Activated CD4-positive, alpha-beta T cell treated with anti-CD3 and anti-CD28 coated beads for 4 hours (primary cell): ENCODE measurements at places on chromosomes 2 and 18.

DNA sequence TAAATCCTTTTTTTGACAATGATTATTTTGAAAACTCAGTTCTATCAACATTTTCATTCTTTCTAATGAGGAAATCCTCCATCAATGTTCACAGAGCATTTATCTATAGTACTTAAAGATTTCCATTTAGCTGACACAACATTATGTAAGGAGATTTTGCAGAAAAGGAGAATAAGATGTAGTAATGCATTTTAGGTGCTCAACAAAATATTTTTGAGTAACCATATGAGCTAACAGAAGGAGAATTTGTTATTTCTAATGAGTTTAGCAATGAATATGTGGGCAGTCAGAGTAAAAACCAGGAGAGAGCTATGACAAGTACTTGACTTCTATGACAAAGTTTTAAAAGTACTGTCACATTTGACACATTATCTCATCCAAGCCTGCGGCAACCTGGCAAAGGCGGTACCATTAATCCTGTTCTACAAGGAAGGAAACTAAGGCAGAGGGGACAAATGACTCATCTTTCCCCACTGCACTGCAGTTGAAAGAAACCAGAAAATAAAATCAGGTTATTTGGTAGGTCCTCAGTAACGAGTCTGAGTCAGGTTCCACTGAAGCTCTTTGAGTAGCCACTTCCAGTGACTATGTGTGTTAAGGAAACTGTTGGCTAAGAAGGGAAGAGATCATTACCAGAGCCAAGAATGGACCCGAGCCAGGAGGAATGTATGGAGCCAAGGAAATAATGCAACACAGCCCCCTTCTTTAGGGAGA, 134.1 kb upstream of the ITGB6 start:
- peak; percentile 45 for DNase-seq

GRCh38 chr18:52190631-52191030, 149.4 kb upstream of the DCC start:
- no peak for DNase-seq

- no peak for DNase-seq
Measured at GRCh38 chr2:206920951-206921350, 18.4 kb upstream of the CPO start.

DNA sequence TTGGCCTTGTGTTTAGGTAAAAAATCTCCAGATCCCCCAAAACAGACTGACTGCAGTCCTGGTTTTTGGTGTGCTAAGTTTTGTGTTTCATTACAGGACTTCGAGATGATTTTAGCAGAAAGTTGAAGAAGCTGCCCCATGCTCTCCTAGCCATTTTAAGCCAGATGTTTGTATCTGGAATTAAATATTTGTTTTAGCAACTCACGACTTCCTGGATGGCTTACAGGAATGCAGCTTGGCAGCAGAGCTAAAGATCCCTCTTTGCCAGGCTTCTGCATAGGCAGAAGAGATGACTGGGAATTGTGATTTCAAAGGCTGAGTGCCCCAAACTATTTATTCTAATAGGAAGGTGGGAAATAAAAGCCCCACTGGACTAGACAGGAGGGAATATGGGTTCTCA, 31.1 kb downstream of the ONECUT2 start:
- DNase-seq: no peak

DNA sequence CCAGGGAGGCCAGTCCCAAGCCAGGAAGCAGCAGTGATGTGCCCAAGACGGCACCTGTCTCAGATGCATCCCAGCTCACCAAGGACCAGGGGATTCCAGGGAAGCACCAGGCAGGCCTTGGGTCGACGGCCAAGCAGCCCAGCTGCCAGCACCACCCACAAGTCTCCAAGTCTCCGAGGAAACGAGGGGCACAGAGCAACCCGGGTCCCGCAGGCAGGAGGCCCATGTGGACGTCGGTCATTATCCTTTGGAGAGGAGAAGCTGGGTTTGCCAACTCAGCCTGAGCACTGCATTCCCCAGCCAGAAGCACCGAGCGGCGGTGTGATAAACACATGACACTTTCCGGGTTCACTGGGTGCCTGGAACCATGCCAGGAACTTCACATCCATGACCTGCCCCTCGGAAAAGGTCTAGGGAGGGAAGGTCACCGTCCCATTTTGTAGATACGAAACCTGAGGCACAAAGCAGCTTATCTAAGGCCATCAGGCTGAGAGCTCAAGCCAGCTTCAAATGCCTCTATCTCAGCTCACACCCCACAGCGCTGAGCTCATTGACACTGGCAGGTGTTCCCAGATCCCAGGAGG, 104.5 kb downstream of the ZNF516 start:
- no peak for DNase-seq

DNA sequence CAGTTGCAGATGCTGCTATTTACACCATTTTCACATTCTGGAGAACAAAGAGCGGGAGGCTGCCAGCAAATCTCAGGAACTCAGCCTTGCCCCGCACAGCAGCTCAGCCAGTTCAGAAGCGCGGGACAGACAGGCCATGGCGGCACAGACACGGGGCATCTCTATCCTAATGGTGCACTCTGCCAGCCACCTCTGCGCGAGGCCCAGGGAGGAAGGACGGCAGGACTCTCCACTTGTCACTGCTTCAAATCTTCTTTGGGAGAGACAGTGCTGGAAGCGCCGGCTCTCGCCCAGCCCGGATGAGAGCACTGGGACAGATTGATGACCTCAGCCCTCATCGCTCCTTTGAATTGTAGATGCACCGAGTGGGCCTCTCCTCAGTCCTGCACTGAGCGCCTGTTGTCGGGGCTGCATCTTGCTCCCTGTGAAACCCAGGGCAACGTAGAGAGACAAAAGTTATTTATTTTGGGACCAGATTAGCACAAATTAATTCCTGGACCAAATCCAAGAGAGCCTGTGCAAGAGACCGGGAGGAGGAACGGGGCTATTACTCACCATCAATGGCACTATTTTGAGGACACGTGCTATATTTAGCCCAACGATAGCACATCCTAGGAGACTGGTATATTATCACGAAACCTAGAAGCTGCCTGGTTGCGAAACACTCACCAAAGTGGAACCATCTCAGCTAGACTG, 211.4 kb upstream of the SMIM21 start:
- DNase-seq: no peak

DNA sequence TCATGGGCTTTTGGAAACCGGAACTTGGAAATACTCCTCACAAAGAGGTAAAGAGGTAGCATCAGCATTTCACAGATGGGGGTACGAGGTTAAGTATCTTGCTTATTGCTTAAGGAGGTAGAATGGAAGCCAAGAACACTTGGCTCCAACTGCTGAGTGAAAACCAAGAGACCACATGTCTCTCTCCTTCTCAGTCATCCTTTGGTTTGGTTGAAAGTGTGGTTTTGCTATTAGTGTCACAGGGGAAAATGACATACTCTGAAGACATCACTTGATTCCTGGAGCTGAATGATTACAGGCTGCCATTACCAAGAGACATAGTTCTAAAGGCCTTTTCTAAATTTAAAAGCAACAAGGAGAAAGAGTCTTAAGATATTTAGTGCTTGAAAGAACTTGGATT, 41.5 kb downstream of the ANTXR1 start:
- DNase-seq: no peak

- DNase-seq: no peak
Measured at GRCh38 chr18:21605213-21605612, 4.7 kb upstream of the ESCO1 start.

DNA sequence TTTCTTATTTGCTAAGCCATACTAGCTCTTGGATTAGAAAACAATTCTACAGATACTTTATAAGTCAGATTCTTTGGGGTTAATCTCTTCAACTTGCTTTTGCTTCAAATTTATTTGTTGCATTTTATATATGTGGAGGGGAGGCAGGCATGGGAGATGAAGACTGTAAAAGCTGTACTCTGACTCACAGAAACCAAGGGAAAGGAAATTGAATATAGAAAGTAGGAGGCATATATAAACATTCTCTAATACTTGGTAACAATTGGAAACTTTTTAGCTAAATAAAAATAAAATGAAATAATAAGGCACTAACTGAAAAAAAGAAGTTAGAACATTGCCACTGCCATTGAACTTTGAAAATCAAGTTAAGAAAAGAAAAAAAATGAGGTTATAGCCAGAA, 21.3 kb downstream of the PLA2R1 start:
- DNase-seq: no peak

GRCh38 chr18:36078751-36079529, 11.6 kb upstream of the RPRD1A start:
- DNase-seq: no peak

- DNase-seq: no peak
Measured at GRCh38 chr2:55140316-55141219, 90.3 kb upstream of the RTN4 start.

- no peak for DNase-seq
Measured at GRCh38 chr2:64482765-64483504, 29.0 kb downstream of the LGALSL start.

DNA sequence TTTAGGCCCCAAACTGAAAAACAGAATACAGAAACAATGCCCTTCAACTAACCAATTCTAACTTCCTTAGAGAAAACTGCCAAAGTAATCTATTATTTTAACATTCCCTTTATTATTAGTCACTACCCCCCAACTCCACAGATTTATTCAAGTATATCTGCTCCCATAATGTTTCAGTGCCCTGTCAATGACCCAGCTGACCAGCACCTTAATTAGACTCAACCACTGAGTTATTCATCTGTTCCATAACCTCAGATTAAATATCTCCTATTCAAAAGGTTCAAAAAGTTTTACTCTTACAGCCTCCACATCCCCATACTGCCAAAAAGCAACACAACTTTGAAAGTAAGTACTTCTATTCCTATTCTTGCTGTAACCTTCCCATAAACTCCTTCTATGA, 202.4 kb downstream of the EXOC6B start:
- no peak for DNase-seq

GRCh38 chr18:27712066-27712465, 464.9 kb downstream of the CDH2 start:
- DNase-seq: no peak

- DNase-seq: no peak
Measured at GRCh38 chr2:218566296-218566695, 1.9 kb downstream of the USP37 start.

DNA sequence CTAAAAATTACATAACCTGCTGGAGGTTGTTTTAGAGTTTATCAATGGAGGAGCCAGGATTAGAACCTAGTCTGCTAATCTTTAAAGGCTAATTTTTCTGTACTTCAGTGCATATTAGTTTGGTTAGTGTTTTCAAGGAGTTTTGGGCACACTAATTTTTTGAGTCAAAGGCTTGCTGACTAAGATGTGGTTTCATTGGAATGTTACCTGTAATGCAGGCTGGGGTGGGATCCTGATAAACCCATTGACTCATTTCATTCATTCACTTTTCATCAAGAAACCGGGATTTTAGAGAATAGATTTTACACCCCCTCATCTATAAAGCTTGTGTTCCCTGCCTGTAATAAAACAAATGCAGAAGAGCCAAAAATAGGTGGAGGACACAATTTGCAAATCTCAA, 91.9 kb upstream of the IL1R2 start:
- no peak for DNase-seq

GRCh38 chr18:48974304-48975119, 23.7 kb upstream of the SMAD7 start:
- DNase-seq: no peak

GRCh38 chr2:156099382-156099781, 233.1 kb downstream of the NR4A2 start:
- no peak for DNase-seq

- DNase-seq: peak; percentile 42
Measured at GRCh38 chr18:79519751-79520477, 124.2 kb downstream of the NFATC1 start.

- DNase-seq: no peak
Measured at GRCh38 chr18:57131101-57131500, 15.8 kb upstream of the BOD1L2 start.

- DNase-seq: no peak
Measured at GRCh38 chr2:226578879-226579278, 220.7 kb downstream of the IRS1 start.

GRCh38 chr2:83240611-83241010, 1218.5 kb downstream of the SUCLG1 start:
- no peak for DNase-seq

GRCh38 chr2:209661286-209661894, 110.2 kb upstream of the UNC80 start:
- no peak for DNase-seq

GRCh38 chr2:224671731-224672130, 44.4 kb downstream of the CCDC195 start:
- no peak for DNase-seq

GRCh38 chr2:227826563-227826962, 12.9 kb downstream of the CCL20 start:
- no peak for DNase-seq

- no peak for DNase-seq
Measured at GRCh38 chr2:227443889-227444568, 27.9 kb upstream of the AGFG1 start.

- DNase-seq: no peak
Measured at GRCh38 chr18:5417342-5417741, 121.8 kb upstream of the ZBTB14 start.

DNA sequence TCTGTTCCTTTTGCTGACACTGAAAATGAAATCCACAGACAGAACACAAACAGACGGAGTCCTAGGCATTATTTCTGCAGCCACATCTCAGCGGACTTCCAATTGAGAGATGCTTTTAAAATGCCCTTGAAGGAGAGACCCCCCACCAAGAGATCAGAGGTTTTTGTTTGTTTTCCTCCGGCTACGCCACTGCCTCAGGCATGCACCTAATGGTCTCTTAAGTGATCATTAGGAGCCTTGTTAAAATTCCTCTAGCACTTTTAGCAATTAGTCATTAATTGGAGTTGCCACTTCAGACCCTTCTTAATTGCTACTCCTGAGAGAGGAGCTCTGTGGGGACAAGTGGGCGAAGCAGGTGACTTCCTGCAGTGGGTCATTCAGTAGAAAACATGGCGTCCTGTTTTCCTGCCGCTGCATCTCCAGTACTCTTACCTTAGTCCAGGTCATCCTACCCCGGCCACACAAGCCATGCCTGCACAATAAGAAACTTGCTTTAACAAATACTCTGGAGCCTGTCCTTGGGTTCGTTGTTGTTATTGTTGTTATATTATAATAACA, 257.7 kb upstream of the CHAC2 start:
- DNase-seq: no peak

DNA sequence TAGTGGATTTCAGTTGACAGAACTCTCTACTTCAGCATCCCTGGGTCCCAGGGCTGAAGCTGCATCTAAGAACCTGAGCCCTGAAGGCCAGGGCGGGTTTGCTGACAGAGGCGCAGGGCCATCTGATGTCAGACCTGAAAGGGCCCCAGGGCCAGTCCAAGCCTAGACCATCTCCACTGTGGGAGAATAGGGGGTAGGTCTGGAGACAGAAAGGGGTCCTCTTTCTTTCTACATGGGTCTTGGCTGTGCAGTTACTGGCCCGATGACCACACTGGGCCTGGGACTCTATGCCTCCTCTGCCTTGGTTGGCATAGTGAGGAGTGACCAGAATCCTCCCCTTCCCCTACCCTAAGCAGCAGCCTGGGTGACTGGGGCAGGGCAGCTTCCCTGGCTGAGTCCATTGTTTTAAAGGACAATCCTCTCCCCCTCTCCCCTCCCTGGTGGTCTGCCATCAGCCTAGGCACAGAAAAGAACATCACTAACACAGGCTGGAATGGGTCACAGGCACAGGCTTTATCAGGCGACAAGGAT, 34.5 kb downstream of the HS1BP3 start:
- DNase-seq: no peak

- DNase-seq: no peak
Measured at GRCh38 chr2:23454501-23455120, 69.6 kb downstream of the KLHL29 start.
